Breast epithelium (tissue), 4 donors: ENCODE measurements at places on chromosomes 13 and 19.

DNA sequence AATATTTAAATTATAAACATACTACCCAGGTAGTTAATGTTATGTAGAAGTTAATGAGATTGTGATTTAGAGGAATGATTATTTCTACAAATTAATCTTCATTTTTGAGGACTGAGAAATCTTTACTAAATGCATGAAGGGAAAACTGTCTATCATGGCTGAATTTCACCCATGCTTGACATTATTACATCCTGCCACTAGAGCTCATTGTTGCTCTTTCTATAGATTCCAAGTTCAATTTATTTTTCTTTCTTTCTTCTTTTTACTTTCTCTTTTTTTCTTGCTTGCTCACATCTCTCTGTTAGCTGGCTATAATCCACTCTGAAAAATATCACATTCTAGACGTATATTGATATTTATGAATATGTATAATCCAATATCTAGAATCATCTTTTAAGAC lies 505.0 kb upstream of the KLHL1 start:
- no peak overlapping the region for H3K4me3 ChIP-seq
- no peak overlapping the region for H3K27ac ChIP-seq
- DNase-seq, result no peak

GRCh38 chr13:77417897-77418296 lies 91.0 kb upstream of the MYCBP2 start:
- no peak overlapping the region for H3K4me3 ChIP-seq
- no peaks in the 10 kb centered on the region for H3K27me3 ChIP-seq
- no peaks in the 10 kb centered on the region for H3K4me1 ChIP-seq
- H3K36me3 ChIP-seq, result no peaks in the 10 kb centered on the region
- no peak for DNase-seq

GRCh38 chr19:34263745-34264237 lies 9.4 kb downstream of the GARRE1 start:
- no peak overlapping the region for H3K4me3 ChIP-seq
- H3K27ac ChIP-seq, result no peak overlapping the region
- H3K27me3 ChIP-seq, result no peaks in the 10 kb centered on the region
- no peak for DNase-seq

DNA sequence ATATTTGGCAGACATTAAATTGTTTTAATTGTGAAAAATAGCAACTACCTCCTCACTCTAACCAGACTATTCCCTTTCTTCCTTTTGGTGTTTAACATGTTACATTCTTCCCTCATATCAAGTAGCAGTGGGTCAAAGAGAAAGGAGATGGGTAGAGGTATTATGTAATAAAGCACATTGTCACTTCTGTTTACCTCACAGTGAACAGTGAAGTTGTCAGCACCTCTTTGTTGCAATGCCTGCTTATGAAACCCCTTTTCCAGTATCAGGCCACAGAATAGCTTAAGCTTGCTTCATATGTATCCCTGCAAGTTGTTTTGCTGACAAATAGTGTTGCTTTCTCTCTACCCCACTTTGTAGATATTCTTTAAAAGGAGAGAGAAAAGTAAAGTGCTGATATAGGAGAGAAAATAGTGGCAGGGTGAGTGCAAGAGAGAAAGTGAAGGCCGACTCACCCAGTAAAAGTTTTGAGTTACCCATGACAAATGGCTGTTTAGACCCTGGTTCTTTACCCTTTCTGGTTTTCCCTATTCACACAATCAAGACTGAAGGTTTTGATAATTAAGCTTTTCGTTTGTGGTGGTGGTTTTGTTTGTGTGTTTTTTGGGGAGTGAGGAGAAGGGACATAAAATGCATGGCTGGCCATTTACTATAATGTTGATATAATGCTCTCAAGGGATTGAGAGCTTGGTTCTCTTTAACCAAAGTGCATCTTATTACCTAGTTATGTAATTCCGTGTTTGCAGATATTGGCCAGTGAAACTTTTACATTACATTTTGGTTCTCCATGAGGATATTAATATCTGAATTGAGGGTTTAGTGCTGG lies 3.7 kb downstream of the ITM2B start:
- peak overlapping the region; percentile 100 for H3K27ac ChIP-seq
- H3K4me3 ChIP-seq, result peak overlapping the region; percentile 98
- H3K4me1 ChIP-seq, result peaks cover 16% of the 10 kb centered on the region
- no peaks in the 10 kb centered on the region for H3K36me3 ChIP-seq

- H3K4me1 ChIP-seq, result no peaks in the 10 kb centered on the region
- no peak overlapping the region for H3K27ac ChIP-seq
- H3K36me3 ChIP-seq, result no peaks in the 10 kb centered on the region
- H3K4me3 ChIP-seq, result no peak overlapping the region
Measured at GRCh38 chr19:3131168-3131567, 4.7 kb upstream of the GNA15 start.

GRCh38 chr19:17496337-17496997 lies 15.0 kb upstream of the PGLS start:
- no peaks in the 10 kb centered on the region for H3K4me1 ChIP-seq
- no peaks in the 10 kb centered on the region for H3K27me3 ChIP-seq
- DNase-seq, result no peak
- no peak overlapping the region for H3K4me3 ChIP-seq
- H3K36me3 ChIP-seq, result no peaks in the 10 kb centered on the region

GRCh38 chr19:8571006-8571411 lies 6.2 kb downstream of the MYO1F start:
- no peak for DNase-seq
- no peaks in the 10 kb centered on the region for H3K4me1 ChIP-seq
- H3K36me3 ChIP-seq, result no peaks in the 10 kb centered on the region
- no peak overlapping the region for H3K4me3 ChIP-seq
- H3K27me3 ChIP-seq, result no peaks in the 10 kb centered on the region
- no peak overlapping the region for H3K27ac ChIP-seq

GRCh38 chr19:3556978-3557460 lies 367 bp downstream of the MFSD12 start:
- H3K4me3 ChIP-seq, result peak overlapping the region; percentile 99
- no peaks in the 10 kb centered on the region for H3K36me3 ChIP-seq
- no peak for DNase-seq
- H3K27me3 ChIP-seq, result no peaks in the 10 kb centered on the region
- H3K27ac ChIP-seq, result peak overlapping the region; percentile 63
- no peaks in the 10 kb centered on the region for H3K4me1 ChIP-seq

- no peaks in the 10 kb centered on the region for H3K27me3 ChIP-seq
- no peak overlapping the region for H3K4me3 ChIP-seq
- H3K27ac ChIP-seq, result no peak overlapping the region
- peak; percentile 72 for DNase-seq
- no peaks in the 10 kb centered on the region for H3K36me3 ChIP-seq
Measured at GRCh38 chr13:113947311-113948033, 26.4 kb downstream of the C13orf46 start.

- no peak for DNase-seq
- H3K27ac ChIP-seq, result no peak overlapping the region
- H3K4me3 ChIP-seq, result no peak overlapping the region
- no peaks in the 10 kb centered on the region for H3K36me3 ChIP-seq
- H3K4me1 ChIP-seq, result no peaks in the 10 kb centered on the region
Measured at GRCh38 chr19:11224429-11224828, 15.0 kb upstream of the ANGPTL8 start.

DNA sequence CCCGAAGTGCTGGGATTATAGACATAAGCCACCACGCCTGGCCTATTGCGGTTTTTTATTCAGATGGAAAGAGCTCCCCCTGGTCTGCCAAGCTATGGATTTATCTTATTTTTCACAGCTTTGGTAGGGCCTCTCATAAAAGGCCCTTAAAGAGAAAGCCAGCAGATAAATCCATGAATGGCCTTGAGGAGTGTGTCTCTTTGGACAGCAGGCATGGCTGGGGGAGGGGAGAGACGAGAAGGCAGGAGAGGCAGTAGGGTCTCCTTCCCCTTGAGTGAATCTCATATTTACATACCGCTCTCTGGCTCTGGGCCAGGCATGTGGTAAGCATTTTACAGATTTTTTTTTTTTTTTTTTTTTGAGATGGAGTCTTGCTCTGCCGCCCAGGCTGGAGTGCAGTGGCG lies 25.2 kb downstream of the MARK4 start:
- no peaks in the 10 kb centered on the region for H3K4me1 ChIP-seq
- no peak overlapping the region for H3K27ac ChIP-seq
- no peak for DNase-seq
- no peaks in the 10 kb centered on the region for H3K36me3 ChIP-seq

- H3K4me3 ChIP-seq, result no peak overlapping the region
- no peak for DNase-seq
- peaks cover 6% of the 10 kb centered on the region for H3K27me3 ChIP-seq
- no peaks in the 10 kb centered on the region for H3K4me1 ChIP-seq
- H3K27ac ChIP-seq, result no peak overlapping the region
- H3K36me3 ChIP-seq, result no peaks in the 10 kb centered on the region
Measured at GRCh38 chr13:49226613-49227012, 6.5 kb downstream of the MLNR start.

GRCh38 chr13:72218966-72219365 lies 352.0 kb upstream of the DACH1 start:
- DNase-seq, result no peak
- no peak overlapping the region for H3K27ac ChIP-seq
- no peaks in the 10 kb centered on the region for H3K36me3 ChIP-seq

GRCh38 chr13:51044023-51044665 lies 66.9 kb downstream of the C13orf42 start:
- H3K4me3 ChIP-seq, result no peak overlapping the region
- no peaks in the 10 kb centered on the region for H3K4me1 ChIP-seq

- H3K4me1 ChIP-seq, result peaks cover 12% of the 10 kb centered on the region
- peak overlapping the region; percentile 43 for H3K27ac ChIP-seq
- H3K4me3 ChIP-seq, result no peak overlapping the region
- H3K27me3 ChIP-seq, result no peaks in the 10 kb centered on the region
- no peaks in the 10 kb centered on the region for H3K36me3 ChIP-seq
Measured at GRCh38 chr13:98216711-98217285, 39.7 kb upstream of the RNF113B start.

DNA sequence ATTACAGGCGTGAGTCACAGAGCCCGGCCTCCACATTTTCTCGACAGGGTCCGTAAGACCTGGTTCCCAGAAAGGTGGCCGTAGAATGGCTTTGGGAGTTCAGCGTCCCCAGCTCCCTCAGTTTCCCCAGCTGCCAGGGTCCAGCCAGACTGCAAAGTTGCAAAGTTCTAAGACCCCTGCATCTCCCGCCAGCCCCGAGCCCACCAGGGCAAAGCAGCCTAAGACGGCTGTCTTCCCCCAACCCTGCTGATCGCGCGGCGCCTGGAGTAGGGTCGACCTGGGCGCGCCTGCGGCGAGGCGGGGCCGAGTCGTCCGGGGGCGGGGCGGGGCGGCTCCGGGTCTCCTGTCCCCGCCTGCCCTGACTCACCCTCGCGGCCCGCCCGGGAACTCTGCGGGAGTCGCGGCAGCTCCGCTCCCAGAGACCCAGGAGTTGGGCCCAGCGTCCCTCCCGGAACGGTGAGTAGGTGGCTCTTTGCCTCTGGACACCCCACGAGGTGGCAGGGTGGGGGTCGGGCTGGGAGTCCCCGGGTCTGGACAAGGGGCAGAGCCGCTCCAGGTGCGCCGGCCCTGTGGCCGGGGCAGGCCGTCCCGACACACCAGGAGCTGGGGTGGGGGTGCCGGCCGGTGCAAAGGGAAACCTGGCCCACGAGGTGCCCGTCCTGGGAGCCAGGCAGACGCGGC lies at the start of gene LRRC8E:
LRRC8E (plus strand) TSS at position 366 of the 681 bp plus-strand sequence. CDS start 7,094 bp downstream, outside the sequence.
- H3K4me1 ChIP-seq, result peaks cover 2% of the 10 kb centered on the region
- peak within 1 kb of the TSS; percentile 79 for H3K4me3 ChIP-seq
- no peaks in the 10 kb centered on the region for H3K36me3 ChIP-seq
- peak within 1 kb of the TSS; percentile 71 for H3K27ac ChIP-seq

GRCh38 chr13:101527130-101527529 lies 74.7 kb downstream of the ITGBL1 start:
- H3K4me1 ChIP-seq, result no peaks in the 10 kb centered on the region
- H3K36me3 ChIP-seq, result no peaks in the 10 kb centered on the region
- no peak overlapping the region for H3K4me3 ChIP-seq
- no peaks in the 10 kb centered on the region for H3K27me3 ChIP-seq

DNA sequence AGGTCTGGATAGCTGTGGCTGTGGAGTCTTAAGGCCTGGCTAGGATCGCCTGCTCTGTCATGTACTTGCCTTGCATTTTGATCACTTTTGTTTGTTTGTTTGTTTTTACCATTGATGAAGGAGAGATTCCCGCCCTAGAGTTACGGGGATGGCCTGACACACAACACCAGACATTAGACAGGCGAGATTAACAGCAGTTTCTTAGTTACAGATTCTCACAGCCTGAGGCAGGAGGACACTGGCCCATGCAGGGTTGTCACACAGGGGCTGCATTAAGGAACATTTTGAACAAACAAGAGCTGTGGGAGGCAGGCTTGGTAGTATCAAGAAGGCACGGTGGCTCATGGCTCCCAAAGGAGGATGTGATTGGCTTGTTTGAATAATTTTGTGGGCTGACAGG lies 291.8 kb downstream of the HS6ST3 start:
- no peaks in the 10 kb centered on the region for H3K4me1 ChIP-seq
- H3K27ac ChIP-seq, result no peak overlapping the region
- no peak overlapping the region for H3K4me3 ChIP-seq

- H3K4me3 ChIP-seq, result no peak overlapping the region
- H3K4me1 ChIP-seq, result no peaks in the 10 kb centered on the region
- no peak overlapping the region for H3K27ac ChIP-seq
- no peak for DNase-seq
- H3K27me3 ChIP-seq, result no peaks in the 10 kb centered on the region
- H3K36me3 ChIP-seq, result no peaks in the 10 kb centered on the region
Measured at GRCh38 chr13:36374063-36374462, 27.9 kb upstream of the SPART start.

- no peaks in the 10 kb centered on the region for H3K4me1 ChIP-seq
- H3K4me3 ChIP-seq, result no peak overlapping the region
- no peaks in the 10 kb centered on the region for H3K36me3 ChIP-seq
- no peak for DNase-seq
- H3K27ac ChIP-seq, result no peak overlapping the region
- no peaks in the 10 kb centered on the region for H3K27me3 ChIP-seq
Measured at GRCh38 chr13:87954091-87954490, 282.9 kb downstream of the SLITRK5 start.

DNA sequence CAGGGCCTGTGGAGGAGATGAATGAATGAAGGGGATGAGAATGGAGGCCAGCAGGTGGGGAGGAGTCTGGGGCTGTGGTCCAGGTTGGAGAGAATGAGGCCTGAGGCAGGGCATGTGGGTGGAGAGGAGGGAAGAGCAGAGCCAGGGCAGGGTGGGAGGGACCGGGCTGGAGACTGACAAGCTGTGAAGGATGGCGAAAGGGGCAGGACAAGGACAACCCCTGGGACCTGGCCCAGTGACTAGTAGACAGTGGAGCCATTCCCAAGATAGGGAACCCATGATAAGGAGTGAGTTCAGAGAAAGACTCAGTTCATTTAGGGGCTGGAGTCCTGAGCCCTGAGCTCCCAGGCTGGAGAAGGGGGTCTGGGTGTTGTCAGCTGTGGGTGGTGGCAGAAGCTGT lies 3.0 kb downstream of the PTH2 start:
- no peak overlapping the region for H3K27ac ChIP-seq
- DNase-seq, result no peak
- H3K4me3 ChIP-seq, result no peak overlapping the region
- H3K36me3 ChIP-seq, result no peaks in the 10 kb centered on the region

GRCh38 chr13:75495938-75496337 lies 14.0 kb upstream of the TBC1D4 start:
- H3K27ac ChIP-seq, result no peak overlapping the region
- no peak overlapping the region for H3K4me3 ChIP-seq
- H3K27me3 ChIP-seq, result no peaks in the 10 kb centered on the region
- H3K36me3 ChIP-seq, result no peaks in the 10 kb centered on the region
